ENCODE measurements at places on chromosomes 16 and 17. TPM values are rescaled to one million over a fixed set of nuclear protein-coding genes. Genes with fewer than 3 reads are reported as not detected.

DNA sequence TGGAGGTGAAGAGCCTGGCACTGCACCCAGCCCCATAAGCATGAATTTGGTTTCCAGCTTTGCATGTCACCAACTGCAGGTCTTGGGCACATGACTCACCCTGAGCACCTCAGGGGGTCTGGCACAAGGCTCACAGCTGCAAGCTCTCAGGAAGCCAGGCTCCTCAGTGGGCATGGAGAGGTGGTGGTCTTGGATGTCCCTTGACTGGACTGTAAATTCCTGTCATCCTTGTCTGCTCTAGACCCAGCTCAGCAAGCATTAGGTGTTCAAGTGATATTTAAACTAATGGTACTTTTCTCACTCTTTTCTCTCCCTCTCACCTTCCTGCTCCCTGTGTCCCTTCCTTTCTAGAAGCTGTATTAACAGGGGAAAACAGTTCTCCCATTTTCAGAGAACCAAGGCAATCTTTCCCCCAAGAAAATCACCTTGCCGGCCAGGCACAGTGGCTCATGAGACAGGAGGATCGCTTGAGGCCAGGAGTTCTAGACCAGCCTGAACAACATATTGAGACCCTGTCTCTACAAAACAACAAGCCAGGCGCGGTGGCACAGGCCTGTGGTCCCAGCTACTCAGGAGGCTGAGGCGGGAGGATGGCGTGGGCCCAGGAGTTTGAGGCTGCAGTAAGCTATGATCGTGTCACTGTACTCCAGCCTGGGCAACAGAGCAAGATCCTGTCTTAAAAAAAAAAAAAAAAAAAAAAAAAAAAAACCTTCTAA, 5.1 kb upstream of the KIFC3 start:
- DNase-seq = no peak

Gene CDH11
- total RNA-seq = 42.6 TPM

DNA sequence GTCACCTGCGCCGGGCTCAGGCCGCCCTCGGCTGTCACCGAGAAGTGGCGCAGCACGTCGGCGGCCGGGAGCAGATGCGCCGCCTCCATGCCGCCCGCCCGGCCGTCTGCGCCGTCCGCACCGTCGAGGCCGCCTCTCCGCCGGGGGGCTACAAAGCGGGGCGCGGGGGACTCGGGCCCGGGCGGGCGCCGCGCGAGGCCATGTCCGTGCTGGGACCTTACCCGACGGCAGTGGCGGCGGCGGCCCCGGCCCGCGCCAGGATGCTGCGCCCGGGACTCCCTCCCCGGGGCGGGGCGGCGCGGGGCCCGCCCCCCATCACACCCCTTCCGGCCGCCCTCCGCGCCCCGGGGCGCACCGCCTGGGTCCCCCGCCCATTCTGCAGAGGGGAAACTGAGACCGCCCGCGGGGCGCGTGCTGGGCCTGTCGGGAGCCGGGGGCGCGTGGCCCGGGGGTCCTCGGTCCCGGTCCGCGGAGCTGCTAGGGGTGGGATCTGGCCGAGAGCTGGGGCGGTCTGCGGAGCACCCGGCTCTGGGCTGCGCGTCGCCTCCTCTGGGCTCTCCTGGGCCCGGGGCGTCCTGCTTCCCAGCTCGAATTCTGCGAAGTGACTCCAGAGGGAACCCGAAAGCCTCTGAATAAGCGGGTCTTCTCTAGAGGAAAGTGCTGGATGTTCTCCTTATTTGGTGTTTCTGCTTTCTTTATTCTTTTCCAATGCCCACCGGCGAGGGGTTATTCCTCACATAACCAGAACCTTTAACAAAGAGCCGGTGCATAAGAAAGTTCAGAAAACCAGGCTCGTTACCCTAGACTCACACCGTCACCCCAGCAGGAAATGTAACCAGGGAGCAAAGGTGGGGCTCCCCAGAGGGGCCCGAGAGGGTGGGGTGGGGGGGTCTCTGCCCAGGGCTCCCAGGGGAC, at the start of gene ATP2A3:
TSS of gene ATP2A3 (minus strand) at position 235 of the 915 bp plus-strand sequence. CDS start at position 89, 146 bp downstream.
- peak; percentile 39 for DNase-seq

DNA sequence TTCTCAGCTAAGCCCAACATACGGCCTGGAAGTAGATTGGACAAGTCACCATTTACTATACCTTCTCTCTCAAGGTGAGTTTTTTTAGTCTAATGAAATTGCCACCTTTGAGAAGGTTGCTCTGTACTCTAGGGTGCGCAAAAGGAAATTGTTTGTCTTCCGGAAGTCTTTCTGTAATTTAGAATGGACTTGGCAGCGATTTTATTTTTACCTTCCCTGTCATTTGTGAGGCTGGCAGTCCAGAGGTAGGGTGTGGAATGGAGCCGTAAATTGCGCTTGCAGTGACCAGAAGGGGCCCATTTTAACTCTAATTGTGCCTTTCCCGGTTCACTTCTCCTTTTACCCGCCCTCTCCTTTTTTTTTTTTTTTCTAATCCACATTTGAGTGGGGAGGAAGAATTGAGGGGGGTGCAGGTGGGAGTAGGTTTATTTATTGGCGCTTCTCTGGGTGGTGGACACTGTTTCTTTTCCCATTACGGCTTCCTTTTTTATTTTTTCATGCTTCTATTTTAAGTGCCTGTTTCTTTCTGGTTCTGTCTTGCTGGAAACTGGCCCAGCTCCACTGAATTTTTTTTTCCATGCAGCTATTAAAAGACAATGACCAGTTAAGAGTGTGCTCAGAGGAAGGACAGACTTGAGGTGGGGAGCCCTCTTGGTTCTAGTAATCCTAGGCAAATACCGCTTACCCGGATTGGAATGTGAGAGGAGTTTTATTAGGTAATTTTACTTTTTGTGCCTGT, 89.7 kb upstream of the CLEC18A start:
- DNase-seq = no peak

- DNase-seq = no peak
Observed at GRCh38 chr16:83711069-83711468, 96.7 kb upstream of the HSBP1 start.

- no peak for DNase-seq
Observed at GRCh38 chr16:65809627-65810026, 556.9 kb upstream of the CDH5 start.

Gene PLD6
- total RNA-seq = 0.21 TPM

Gene PRSS33
- not detected for total RNA-seq

Gene C17orf50
- total RNA-seq = 0.90 TPM

Gene CXCL16
- total RNA-seq = 0.13 TPM

DNA sequence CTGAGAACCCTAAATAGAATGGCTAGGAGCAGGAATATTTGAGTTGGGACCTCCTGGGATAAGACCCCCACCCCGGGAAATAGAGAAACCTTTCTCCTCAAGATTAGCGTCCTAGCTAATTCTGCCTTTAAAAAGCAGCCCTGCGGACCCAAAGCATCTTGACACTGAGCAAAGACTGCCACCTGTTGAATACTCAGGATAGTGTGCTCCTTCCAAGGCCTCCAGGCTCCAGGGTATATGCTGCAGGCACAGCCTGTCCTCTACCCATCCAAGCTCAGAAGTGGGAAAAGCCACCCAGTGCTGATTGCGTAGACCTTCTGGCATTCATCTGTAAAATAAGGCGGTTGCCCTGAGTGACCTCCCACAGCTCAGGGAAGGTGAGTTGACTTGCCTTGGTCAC, 456.2 kb upstream of the DYNLRB2 start:
- DNase-seq = peak; percentile 60

Measured in endothelial cell (in vitro differentiated cells).